A172 (cell line): ENCODE measurements at places on chromosomes 3 and 15. TPM values are rescaled to one million over a fixed set of nuclear protein-coding genes. Genes with fewer than 3 reads are reported as not detected.

The ARHGAP11A gene
- total RNA-seq, result 47.3 and 64.5 TPM in 2 replicates

The CYP8B1 gene
- total RNA-seq, result not detected in 2 replicates

The ATP2C1 gene
- total RNA-seq, result 68.9 and 112 TPM in 2 replicates

DNA sequence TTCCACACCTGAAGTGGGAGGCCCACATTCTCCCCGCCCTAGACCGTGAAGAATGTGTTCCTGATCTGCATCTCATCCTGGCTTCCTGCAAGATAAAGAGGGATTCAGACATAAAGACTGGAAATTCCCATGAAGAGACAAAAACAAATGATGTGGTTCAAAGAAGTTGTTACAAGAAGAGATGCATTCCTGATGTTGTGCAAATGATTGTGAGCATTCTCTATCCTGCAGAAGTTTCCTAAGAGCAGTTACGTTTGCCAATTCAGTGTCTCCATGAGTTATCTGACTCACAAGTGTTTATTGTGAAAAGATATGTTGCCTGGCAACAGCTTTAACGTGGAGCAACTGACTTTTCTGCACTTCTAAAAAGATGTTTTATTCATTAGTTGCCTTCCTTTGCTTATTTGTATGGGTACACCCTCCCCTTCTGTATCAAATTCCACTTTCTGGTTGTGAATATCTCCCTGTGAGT, 107.8 kb downstream of the ZIC4 start:
- peak; percentile 64 for DNase-seq

The TRH gene
- total RNA-seq, result not detected in 2 replicates

The ITIH4 gene
- total RNA-seq, result 0.69 and 1.1 TPM in 2 replicates

- no peak for DNase-seq
Measured at GRCh38 chr15:38961456-38961855, 396.8 kb upstream of the RASGRP1 start.

DNA sequence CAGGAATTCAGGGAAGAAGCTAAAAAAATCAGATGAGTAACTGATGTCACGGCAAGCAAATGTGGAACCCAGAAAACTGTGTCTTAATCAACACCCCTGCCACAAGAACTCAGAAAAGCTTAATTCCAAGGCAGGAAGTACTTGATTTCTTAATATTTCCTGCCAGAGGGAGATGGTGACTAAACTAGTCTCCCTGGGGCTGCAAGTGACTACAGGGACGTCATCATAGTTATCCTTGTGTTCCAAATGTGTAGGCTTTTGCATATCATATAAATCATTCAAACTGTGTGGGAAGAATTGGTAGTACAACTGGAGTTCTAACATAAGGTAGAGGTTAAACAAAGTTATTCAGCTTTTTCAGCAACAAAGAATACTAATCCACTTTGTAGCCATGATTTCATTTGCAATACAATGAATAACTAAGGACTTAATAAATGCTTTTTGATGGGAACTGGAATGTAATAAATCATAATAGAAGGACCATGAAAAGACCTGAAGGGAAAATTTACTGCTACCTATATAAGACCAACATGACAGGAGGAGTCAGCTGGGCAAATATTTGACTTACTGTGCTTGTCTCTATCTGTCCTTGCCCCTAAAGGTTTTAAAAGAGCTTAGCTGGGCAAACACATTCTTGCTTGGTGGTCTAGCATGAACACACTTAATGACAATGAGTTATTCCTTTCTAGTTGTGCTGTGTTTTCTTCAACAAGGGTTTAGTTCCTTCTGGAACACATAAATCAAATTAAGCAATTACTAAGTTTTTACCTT, 76.0 kb upstream of the NECTIN3 start:
- peak; percentile 28 for DNase-seq

The MDFIC2 gene
- not detected in 2 replicates for total RNA-seq

DNA sequence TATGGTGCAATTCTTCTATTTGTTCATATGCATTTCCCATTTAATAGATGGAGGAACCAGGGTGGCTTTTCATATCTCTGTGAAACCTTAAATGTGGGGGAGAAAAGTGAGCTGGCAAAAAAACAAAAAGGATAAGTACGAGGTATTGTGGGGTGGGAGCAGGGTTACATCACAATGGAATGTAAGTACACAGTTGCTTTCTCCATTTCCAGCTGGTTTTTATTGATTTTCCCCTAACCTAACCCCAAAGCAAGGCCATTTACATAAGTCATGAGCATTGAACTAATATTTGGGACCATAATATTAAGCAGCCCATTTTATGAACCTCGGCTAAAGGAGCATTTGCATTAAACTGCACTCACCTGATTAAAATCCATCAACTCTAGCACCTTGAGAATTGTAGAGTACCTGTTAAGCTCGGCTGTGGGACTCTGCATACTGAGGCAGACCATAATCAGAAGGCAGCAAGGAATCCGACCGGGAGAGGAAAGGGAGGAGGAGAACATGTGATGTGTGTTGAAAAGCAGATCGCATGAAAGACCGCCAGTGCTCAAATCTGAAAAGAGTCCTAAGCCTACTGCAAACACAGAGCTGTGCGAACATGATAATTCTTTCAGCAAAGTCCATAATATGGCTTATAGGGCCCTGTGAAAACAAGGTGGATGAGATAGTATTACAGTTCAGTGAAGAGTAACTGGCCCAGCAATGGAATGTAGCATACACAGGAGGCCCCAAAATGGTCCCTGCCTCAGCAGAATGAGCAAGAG, 513.4 kb downstream of the FHIT start:
- no peak for DNase-seq

The MAGEF1 gene
- 83.9 and 109 TPM in 2 replicates for total RNA-seq

DNA sequence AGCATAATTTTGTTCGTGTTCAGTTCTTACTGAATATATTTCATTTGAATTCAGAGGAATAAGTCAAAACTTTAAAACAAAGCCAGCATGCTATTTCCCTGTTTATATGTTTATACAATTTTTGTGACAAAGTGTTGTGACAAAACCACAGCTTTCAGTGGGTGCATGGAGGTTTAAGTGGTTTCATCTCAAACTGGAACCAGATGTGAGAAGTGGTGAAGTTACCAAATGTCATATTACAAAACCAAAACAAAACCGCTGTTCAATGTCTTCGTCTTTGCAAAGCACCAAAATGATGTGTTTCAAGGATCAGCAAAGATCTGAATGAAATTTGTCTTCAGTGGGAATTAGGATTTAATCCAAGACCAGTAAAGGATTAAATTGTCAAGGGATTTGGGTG, 59.3 kb upstream of the OSTN start:
- DNase-seq, result no peak

- no peak for DNase-seq
Measured at GRCh38 chr3:176850498-176850897, 346.8 kb downstream of the TBL1XR1 start.

The IQCF6 gene
- total RNA-seq, result not detected in 2 replicates

- DNase-seq, result no peak
Measured at GRCh38 chr3:46902188-46902631, 24.7 kb downstream of the PTH1R start.

DNA sequence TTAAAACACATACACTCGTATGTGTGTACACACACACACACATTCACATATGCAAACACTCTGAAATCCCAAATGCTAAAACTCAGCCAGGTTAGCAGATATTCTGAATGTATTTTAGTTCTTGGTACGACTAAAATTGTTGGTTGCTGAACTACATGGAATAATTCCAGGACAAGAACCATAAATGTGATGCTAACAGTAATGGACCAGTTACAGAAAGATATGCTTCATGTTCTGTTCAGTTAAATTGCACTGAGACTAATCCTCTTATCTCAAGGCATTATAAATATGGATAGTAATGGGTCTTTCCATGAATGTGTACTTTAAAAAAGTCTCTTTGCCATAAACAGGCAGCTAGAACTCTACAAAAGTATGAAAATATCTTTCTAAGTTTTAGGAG, 113.3 kb downstream of the FRMD4B start:
- DNase-seq, result no peak

DNA sequence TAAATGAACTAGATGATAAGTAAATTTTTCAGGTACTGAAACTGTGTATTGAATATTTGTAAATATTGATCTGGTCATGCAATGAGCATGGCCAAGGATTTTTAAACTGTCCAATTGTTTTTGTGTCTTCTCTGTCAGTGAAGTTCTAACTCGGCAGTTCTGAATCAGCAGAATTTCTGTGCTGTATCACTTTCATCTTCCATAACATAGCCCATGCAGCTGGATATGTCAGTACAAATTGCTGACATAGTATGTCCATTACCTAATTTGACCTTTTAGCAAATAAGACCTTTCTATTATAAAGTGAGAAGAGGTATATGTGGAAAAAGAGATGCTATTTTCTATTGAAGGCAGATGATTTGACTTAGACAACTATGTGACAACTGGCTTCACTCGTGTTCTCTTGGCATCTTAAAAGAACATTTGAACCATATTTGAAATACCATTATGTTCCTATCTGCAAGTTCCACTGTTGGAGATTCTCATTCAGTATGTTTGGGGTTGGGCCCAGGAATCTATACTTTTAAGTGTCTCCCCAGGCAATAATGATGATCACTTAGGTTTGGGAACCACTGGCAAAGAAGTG, 90.4 kb downstream of the CMSS1 start:
- DNase-seq, result no peak

DNA sequence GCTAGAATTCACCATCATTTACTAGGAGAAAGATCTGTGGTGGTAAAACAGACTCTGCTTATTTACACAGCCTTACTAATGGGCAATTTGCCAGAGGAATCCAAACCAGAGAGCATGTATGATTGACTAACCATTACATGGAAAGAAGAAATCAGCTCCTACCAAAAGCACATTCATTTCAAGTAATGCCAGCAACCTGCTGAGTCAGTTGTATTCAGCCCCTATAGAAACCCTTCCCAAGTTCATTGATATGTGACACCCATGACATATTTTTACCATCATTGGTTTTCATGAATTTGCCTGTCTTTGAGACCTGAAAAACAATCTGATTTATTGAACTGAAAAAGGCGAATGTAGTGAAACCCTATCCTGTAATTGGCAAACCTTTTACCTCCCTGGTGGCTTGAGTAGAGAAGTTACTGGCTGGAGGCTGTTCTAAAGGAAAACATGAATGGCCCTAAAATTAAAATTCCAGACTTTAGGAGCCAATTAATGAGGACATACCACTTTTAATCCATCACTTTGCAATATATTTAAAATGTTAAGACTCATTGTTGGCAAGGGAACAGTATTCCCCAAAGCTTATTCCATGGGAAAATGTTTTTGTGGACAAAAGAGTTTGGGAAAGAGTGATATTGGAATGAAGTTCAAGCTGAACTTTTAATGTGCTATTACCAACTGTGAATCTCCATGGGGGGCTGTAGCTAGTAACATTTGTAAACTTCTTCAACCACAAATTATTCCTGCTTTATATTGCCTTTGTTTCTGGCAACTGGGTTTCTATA, 542.9 kb downstream of the FHIT start:
- no peak for DNase-seq

DNA sequence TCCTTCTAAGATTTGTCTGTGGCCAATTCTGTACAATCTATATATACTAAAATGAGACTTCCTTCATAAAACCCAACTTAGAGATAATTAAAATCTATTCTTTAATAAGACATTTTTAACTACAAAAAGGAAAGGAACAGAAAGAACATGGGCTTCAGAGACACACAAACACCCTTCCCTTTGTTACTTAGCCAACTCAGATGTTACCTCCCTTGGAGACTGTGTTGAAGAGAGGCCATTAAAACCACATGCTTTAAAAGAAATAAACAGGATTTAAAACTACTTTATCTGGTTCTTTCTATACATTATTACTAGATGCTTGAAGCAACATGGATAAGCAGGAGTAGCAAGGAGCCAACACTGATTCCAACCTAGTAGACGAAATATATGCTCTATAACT, 42.0 kb downstream of the LRRFIP2 start:
- no peak for DNase-seq

DNA sequence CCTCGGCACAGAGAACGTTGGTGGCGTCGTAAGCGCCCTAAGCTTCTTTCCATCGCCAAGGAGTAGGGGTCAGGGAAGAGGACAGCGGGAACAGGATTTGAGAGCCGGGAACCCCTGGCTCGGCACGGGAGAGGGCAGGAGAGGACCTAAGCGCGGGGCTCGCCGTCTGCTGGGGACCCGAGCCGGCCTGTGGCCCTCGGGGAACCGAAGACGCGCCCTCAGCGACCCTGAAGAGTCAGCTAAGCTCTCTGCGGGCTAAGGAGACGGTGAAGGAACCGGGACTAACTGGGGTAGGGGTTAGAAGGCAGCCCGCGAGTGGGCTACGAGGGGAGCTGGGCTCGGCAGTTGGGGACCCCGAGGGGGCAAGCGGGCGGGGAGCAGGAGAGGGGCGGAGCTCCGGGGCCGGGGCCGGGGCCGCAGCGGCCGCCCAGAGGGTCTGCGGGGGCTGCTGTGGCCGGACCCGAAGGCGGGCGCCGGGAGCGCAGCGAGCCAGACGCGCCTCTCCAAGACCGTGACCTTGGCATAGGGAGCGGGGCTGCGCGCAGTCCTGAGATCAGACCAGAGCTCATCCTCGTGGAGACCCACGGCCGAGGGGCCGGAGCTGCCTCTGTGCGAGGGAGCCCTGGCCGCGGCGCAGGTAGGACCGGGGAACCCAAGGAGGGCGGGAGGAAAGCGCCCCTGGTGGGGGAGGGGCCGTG, 574 bp downstream of the CASR start:
- no peak for DNase-seq

The SCG3 gene
- not detected in 2 replicates for total RNA-seq

GRCh38 chr3:10485806-10486205, 19.6 kb downstream of the ATP2B2 start:
- DNase-seq, result no peak
